ENCODE measurements at places on chromosomes 3 and 15.

- no peak for DNase-seq
These were observed 35.0 kb downstream of the CTSH start for GRCh38 chr15:78909791-78910228.

GRCh38 chr3:13462822-13463221 lies 17.3 kb upstream of the HDAC11 start:
- DNase-seq, result no peak

GRCh38 chr15:92611995-92612745 lies 43.4 kb downstream of the FAM174B start:
- DNase-seq, result no peak

- DNase-seq, result no peak
These were observed 31.6 kb upstream of the STAG1 start for GRCh38 chr3:136783708-136784191.

DNA sequence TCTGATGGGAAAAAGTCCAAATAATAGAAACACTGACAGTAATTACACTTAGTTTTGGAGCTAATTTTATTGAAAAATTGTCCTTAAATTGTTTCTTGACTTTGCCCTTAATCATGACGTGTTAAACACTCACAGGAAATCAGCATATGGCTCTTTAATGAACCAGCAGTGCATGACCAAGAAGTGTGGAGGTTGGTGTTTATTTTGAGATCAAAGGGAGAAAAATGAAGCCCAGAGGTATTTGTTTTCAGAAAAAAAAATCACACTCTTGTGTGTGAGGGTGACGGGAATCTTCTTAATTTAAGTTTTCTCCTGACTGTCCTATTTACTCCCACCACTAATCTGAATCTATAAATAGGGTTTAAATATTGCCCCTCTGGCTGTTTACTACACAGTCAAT lies 28.8 kb upstream of the SYNM start:
- no peak for DNase-seq

GRCh38 chr3:193830791-193831191 lies 237.8 kb downstream of the OPA1 start:
- DNase-seq, result no peak

- DNase-seq, result no peak
These were observed 46.9 kb downstream of the ZNF710 start for GRCh38 chr15:90047956-90048575.

- no peak for DNase-seq
These were observed 4.9 kb upstream of the DYNC1LI1 start for GRCh38 chr3:32575451-32576113.

DNA sequence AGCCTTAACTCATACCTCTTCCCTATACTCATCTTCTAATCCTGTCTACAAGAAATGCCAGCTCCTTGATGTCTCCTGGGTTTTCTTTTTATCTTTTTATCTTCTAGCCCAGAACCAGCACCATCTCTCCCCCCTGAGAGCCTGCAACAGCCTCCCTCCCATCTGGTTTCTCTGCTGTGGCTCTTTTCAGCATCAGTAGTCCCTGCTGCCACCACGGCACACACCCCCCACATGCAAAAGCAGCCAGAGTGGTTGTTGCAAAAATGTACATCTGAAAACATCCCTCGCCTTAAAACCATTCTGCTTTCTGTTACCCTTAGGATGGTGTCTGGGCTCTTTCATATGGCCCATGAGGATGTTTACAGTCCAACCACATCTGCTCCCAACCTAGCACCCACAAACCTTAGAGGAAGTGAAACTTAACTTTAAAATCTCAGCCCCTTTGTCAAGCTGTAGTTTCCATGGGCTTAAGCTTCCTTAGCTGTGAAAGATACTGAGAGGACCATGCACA lies 775 bp downstream of the TTC21A start:
- DNase-seq, result no peak

DNA sequence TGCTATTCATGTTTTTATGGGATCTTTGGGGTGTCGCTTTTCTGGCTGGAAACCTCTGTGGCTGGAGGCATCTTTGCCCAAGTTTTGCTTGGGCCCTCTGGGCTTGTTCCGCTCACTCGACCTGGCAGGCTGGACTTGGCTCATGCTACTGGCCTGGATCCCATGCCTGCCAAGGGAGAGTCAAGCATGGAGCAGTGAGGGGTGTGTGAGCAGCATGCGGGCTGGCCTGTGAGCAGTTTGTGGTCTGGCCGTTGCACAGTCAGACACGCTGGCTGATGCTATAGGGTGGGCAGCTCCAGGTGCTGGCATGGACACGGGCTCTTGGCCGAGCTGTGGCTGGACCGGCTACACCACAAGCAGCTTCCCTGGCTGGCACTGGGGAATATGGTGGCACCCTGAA lies 491.1 kb downstream of the AGBL1 start:
- no peak for DNase-seq

All from activated naive CD8-positive, alpha-beta T cell treated with anti-CD3 and anti-CD28 coated beads, Interleukin-2, amount 50 U/mL, for 16 hours (primary cell).